ENCODE measurements at places on chromosomes 7 and 10.

DNA sequence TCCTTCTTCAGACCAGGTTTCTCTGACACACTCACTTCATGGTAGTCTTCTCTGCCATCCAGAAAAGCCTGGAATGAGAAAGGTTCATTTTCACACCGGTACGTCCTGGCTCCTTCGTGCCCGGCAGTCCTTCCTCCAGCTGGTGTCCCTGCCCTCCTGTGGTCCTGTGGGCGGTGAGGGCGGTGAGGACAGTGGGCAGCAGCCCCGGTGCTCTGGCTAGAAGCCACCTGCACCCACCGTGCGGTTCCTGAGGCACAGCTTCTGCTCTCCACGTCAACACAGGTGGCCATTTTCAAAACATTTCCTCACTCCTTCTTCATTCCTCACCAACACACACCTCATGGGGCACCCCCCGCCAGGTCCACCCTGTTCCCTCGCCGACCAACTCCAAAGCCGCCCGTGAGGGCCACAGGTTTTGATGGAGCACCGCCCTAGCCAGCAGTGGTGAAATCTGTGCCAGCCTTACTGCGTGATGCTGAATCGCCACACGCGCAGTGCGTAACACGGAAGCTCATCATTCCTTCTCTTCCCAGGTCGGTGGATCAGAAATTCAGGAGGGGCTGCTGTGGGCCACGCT lies 251.4 kb upstream of the RNF32 start:
- no peak for DNase-seq

- no peak for DNase-seq
These were observed 253.1 kb downstream of the GRID1 start for GRCh38 chr10:86113501-86113900.

GRCh38 chr7:131610007-131610406 lies 53.6 kb upstream of the PODXL start:
- no peak for DNase-seq

DNA sequence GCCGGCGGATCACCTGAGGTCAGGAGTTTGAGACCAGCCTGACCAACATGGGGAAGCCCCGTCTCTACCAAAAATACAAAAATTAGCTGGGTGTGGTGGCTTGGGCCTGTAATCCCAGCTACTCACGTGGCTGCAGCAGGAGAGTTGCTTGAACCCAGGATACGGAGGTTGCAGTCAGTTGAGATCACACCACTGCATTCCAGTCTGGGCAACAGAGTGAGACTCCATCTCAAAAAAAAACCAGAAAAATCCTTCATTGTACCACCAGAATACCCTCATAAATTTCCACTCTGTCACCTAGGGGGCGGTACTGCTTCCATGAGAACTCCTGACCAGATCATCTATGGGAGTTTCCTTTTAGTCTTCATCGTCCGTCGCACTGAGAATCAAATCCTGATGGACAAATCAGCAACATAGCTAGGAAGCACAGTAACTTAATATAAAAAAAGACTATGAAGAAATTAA lies 225.8 kb upstream of the KLF14 start:
- DNase-seq, result no peak

DNA sequence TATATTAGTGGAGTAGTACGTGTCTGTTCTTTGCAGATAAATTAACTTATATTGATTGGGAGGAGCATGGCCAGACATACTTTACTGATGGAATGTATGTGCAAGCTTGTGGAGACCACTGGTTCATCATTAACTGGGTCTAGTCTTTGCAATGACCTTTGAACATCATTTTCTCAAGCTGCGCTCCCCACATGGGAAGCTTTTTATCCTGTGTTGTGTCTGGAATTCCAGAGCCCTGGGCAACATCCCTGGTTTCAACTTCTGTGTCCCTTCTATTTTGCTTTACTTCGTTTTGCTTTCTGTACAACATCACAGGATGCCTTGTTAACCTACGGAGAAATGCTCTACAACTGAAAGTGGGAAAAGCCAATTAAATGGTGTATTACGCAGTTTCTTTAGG lies 38.3 kb downstream of the MACROH2A2 start:
- DNase-seq, result no peak

DNA sequence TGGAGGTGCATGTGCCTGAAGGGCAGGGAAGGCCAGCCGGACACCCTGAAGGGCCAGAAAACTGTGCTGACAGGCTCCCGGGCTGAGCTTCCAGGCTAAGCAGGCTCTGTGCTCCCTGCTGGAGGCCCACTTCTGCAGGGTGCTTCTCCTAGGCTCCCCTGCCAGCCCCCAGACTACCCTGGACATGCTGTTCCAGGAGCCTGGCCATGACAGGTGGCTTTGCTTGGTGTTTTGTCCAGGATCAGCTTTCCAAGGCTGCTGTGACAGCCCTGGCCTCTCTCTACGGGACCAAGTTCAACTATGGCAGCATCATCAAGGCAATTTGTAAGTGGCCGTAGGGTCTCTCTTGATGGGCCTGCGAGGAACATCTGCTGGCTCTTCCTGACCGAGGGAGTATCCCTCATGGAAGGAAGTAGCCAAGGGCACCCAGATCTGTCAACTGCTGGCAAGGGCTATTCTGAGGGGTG lies 5.3 kb downstream of the CPA1 start:
- no peak for DNase-seq

GRCh38 chr10:34407324-34407805 lies 407.7 kb downstream of the PARD3 start:
- DNase-seq, result no peak

GRCh38 chr10:100576282-100576635 lies 40.5 kb downstream of the HIF1AN start:
- DNase-seq, result no peak

- DNase-seq, result peak; percentile 60
These were observed 12.6 kb downstream of the KLLN start for GRCh38 chr10:87850742-87851205.

GRCh38 chr10:72702868-72703581 lies 11.1 kb downstream of the MCU start:
- no peak for DNase-seq

GRCh38 chr7:38229386-38229785 lies 44.0 kb downstream of the TARP start:
- DNase-seq, result no peak

DNA sequence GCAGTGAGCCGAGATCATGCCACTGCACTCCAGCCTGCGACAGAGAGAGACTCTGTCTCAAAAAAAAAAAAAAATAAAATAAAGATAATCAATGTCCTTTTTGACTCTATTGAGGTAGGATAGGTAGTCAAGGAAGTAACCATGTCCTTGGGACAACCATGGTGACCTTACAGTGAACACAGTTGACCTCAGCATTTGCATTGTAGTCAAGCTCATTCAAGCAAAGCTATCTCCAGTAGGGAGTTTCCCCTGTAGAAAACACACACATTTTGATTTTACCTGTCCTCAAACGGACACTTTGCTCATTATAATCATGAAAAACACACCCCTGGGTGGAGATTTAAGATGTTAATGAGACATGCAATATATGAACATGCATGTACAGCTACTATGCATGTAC lies 171.7 kb downstream of the KIF20B start:
- DNase-seq, result no peak

- DNase-seq, result no peak
These were observed 36.3 kb downstream of the CCM2 start for GRCh38 chr7:45036317-45036716.

GRCh38 chr10:103663802-103664201 lies 170.3 kb downstream of the NEURL1 start:
- DNase-seq, result peak; percentile 79

- no peak for DNase-seq
These were observed 30.6 kb upstream of the GDI2 start for GRCh38 chr10:5843686-5844344.

DNA sequence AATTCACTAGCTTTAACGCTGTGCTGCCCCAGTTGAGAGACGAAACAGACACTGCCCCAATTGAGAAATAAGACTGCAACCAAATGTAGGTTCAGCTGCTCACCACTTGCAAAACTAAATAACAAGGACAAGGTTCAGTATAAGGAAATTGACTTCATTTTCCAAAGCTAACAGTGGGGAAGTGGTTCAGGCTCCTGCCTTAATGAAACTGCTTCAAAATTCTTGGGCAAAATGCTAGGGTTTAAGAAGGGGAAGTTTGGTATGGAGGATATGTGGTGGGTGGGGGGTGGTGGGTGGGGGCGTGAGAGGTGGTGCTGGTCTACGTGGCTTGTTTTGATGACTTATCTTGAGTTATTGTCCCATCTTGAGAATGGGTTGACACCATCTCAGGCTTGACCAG lies 21.8 kb downstream of the MRPL32 start:
- DNase-seq, result no peak

DNA sequence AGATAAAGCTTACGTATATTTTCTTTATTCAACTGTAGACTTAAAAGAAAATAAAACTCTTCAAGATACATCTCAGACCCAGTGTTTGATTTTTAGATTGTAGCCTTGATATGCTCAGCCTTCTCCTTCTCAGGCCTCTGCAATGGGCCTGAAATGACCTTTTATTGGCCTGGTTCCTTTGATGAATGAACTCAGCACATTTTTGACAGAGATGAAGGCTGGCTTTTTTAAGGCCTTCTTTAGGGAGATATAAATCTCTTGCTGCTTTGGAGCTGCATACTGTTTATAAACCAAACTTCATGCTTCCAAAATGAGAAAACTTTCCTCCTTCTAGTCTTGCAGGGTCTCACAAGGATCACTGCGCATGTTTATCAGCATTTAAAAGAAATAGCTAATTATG lies 1049.8 kb downstream of the LRMDA start:
- DNase-seq, result no peak

DNA sequence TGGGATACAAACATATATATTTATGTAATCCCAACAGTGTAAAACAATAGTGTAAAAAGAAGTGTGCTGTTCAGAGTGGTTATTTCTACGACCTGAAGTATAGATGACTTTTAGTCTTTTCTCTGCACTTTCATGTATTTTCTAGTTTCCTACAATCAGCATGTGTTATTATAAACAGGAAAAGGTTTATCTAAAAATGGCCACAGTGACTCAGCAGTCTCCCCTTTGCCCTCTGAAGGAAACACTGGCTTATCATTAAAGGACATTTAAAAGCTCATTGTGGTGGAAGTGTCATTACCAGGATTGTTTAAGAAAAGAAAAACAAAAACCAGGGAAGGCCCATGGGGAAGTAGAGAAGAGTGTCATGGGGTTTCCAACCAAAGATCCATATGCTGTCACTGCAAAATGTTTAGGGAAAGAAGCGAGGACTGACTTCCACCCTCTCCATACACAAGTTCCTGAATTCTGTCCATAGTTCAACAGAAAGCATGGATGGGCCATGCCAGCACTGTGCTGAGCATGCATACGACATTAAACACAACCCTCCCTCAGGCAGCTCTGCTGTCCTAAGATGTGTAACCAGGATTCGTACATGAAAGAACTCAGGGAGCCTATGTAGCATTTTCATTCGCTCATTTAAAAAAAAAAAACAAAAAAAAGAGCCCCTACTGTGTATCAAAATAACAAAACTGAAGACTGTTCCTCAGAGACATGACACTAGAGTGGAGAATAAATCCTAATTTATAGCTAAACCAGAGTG lies 10.2 kb downstream of the CYREN start:
- DNase-seq, result no peak

DNA sequence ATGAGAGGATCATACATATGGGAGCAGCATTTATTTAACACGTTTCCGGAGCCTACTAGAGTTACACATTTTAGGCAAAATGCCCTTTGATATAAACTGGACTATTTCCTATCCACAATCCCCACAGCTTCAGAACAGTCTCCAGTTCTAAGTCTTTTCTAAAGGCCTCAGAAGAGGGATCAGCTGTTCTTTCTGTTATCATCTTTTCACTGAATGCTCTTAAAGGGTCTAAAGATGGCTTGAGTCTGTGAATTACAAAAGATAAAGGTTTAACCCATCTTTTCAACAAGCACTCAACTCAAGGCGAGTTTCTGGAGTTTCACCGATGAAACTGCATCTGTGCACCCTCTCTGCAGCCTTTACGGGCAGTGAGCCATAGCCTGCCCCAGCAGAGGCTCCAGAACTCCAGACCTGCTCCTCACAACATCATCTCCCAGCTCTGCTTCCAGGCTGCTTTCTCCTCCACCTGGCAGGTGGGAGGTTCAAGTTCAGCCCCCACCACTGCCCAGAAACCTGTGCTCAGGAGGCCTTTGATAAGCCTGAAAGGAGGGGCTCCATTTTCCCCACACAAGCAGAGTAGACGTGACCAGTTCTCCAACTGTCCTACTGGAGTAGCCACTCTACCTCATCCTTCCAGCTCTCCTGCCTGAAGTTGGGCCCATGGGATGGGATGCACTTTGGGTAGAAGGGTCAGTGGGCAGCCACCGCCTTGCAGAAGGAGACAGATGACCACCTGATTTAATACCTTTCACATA lies 53.4 kb downstream of the HSPA12A start:
- no peak for DNase-seq

- DNase-seq, result no peak
These were observed 3.2 kb upstream of the ZNF775 start for GRCh38 chr7:150375662-150376521.

DNA sequence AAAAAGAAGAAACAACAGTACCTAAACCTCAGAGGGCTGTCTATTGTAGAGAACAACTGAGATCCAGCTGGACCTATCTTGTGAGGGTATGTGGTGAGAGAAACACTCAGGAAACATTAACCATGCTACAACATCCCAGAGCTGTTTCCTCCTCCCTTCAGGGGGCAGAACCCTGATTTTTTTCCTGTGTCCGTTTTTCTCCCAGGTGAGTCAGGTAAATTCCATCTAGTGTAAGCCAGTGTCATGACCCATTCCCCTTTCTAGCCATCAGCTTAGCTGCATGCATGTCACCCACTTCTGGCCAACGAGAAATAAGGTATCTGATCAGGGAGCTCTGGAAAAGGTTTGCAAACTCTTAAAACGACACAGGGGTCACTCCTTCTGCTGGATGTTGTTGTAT lies 103.8 kb downstream of the DNMBP start:
- DNase-seq, result no peak

DNA sequence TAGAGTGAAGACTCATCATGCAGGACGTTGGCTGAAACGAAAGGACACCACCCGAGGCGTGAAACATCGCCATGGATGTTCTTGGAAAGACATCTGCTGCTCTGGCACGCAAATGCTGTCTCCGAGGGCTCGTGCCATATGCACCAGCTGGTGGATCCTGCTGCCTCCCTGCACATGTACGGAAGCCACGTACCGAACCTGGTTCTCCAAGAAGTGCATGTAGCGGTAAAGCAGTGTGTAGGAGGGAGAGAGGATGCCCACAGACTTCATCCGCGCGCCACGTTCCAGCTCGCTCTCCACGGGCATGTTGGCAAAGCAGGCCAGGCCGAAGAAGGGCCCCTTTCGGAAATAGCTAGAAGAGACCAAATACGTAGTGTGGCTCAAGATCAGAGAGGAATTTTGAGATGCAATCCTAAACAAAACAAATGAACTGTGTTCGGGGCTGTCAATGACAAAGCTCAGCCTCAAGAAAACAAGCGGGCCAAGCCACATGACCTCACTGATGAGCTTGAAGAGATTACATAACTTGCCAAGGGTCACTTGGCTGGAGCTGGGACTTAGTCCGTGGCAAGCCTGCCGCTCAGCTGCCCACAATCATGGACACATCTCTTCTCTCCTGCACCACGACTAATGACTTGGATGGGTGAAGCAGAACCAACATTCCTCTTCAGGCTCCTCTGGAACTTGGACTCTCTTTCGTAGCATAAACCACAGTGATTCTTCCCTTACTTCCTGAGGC lies 16.5 kb downstream of the DENND11 start:
- DNase-seq, result no peak
